Posterior vena cava (tissue), 2 donors: ENCODE measurements at places on chromosomes 7 and 10. TPM values are rescaled to one million over a fixed set of nuclear protein-coding genes. Genes with fewer than 3 reads are reported as not detected.

The MSMB gene
- total RNA-seq = not detected

The PHKG1 gene
- total RNA-seq = 3.8 TPM

The SFTPA1 gene
- total RNA-seq = 0.83 TPM

The CYREN gene
- total RNA-seq = 26.8 TPM

The CYP3A7 gene
- total RNA-seq = not detected

The PAPOLB gene
- total RNA-seq = 0.24 TPM

DNA sequence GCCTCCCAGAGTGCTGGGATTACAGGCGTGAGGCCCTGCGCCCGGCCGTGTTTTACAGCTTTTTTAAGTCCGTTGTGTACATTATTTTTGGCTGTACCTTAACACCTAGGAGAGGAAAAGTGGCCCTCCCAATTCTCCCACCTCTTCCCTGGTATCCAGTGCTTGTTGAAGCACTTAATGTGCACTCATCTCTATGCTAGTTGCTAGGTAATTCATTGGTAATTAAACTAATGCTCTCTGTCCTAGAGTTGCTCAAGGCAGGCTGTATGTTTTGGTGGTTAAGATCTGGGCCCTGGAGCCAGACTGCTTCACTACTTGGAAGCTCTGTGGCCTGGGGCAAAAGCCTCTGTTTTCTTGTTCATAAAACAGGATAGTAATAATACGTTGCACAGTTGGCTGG lies 19.6 kb downstream of the AVPI1 start:
- DNase-seq = no peak

DNA sequence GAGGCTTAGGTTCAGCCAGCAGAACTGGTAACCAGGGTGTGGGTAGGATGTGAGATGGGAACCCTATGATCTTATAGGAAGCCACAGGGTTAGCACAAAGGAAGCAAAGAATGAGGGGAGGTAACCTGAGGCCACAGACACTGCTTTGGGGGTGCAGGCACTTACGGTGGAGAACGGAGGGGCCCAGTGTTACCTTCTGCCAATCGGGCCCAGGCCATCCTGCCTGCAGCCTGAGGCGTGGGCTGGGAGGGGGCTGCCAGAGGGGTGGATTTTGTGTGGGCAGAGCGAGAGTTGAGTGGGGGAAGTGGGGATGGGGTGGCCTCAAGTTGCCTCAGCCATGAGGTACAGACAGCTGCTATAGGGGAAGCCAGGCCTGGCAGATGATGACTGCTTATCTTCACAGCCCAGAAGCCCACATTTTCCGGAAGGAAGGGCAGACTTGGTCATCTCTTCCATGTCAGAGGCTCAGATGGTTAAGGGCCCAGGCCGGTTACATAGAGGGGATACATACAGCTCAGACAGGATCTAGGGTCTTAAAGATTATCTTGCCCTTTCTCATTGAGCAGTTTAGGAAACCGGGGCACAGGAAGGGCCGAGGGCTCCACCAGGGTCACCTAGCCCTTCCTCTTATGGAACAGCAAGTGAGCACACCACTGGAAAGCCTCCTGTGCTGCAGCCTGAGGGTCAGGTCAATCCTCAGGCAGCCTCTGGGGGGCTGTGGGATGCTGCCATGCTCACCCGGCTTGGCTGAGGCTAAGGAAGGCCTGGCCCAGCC lies 24.4 kb upstream of the VSIR start:
- DNase-seq = no peak

DNA sequence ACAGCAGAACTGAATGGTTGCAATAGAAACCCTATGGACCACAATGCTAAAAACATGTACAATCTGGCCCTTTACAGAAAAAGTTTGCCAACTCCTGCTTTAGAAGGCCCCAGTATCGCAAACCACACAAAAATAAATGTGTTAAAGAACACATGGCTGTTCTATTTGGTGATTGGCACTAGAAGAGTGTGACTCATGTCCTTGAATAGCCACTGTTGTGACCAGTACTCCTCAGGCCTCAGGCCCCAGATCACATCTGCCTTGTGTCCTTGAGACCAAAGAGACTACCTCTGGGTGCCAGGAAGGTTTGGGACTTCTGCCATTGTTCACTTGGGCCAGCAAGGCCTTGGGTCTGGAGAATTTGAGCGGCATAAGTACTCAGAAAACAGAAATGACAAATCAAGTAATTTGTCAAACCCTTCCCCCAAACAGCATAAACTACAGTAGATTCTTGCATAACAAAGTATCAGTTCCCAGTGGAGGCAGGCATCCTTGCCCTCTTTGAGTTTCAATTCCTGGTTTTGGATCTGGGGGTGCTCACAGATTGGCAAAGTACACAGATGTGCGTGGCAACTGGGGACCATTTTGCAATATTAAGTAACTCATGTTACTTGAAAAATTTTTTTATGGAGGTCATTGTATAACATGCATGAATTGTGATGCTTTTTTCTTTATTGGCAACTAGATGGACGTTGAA lies 50.2 kb downstream of the MTURN start:
- DNase-seq = no peak

DNA sequence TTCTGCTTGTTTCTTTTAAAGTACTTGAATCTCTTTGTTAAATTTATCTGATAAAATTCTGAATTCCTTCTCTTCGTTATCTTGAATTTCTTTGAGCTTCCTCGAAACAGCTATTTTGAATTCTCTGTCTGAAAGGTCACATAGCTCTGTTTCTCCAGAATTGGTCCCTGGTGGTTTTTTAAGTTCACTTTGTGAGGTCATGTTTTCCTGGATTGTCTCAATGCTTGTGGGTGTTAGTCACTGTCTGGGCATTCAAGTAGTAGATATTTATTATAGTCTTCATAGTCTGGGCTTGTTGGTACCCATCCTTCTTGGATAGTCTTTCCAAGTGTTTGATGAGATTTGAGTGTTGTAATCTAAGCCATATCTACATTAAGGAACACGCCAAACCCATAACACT lies 1060.6 kb downstream of the LRMDA start:
- no peak for DNase-seq

DNA sequence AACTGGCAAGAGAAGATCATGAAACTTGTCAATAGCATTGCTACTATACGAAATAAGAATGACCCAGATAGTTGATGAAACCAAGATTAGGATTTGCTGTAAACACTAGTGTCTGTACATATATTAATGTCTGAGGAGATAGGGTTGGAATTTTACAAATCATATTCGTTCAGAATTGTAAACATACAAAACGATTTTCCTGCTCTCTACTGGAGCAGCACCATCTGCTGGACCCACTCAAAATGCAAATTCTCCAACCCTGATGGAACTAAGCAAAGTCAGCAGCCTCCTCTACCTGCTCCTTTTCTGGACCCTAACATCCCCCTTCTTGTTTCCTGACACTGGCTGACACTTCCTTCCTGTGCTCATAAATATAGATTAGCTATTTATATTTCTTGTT lies 29.4 kb upstream of the SGMS1 start:
- DNase-seq = no peak

GRCh38 chr7:151679071-151679708 lies 159.5 kb upstream of the RHEB start:
- peak; percentile 77 for DNase-seq

GRCh38 chr7:159119026-159119741 lies 25.5 kb downstream of the VIPR2 start:
- DNase-seq = peak; percentile 63

DNA sequence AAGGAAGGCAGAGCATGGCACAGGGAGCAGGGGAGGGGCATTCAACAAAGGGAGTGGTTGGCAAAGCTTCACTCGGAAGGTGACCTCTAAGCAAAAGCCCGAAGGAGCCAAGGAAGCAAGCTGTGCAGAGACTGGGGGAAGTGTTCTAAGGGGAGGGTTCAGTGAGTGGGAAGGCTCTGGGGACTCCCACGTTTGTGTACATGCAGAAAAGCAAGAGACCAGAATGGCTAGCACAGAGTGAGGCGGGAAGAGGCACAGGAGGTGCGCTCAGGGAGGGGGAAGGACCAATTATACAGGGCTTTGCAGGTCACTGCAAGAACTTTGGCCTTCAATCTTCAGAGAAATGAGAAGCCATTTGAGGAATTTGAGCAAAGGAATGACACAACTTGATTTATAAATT lies 7.4 kb downstream of the ARHGAP21 start:
- DNase-seq = peak; percentile 58

DNA sequence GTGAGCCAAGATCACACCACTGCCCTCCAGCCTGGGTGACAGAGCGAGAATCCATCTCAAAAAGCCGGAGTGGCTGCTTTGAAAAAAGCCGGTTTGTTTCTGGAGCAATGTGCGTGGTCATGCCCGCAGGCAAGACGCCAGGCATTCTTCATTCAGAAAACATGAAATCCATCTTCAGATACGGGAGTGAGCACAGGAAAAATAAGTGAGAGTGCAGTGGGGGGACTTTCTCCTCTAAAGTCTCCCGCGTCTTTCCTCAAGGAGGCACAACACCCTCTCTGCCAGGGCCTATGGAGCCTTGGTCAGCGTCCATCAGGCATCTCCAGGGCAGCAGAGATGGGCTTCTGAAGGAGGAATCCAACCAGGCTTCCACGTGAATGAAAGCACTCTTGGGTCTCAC lies 62.3 kb upstream of the DGKI start:
- DNase-seq = peak; percentile 86

DNA sequence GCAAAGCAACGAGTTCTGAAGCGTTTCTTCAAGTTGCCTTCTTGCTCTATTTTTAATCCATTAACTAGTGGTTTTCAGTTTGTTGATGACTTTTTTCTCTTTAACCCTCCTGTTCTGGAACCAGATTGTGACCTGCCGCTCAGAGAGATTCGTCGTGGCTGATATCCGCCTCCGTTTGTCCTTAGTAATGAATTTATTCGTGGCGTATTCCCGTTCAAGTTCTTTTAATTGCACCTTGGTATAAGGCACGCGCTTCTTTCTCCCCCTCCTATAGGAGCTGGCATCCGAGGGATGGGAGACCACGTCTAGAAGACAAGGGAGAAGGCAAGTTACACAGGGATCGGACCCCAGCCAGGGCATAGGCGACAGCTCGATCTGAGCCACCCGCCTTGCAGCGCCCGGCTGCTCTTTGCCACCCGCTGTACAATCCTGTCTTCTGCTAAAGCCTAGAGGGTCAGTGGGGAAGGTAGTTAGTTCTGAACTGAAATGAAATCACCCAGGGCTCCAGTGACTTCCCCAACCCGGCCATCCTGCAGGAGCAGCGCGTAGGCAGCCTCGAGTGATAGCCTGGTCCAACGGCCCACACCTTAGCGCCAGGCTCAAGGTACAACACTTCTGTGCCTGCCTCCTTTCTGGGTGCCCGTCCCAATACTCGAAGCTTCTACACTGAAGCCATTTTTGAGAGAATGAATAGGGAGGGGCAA lies 1.6 kb downstream of the HOXA13 start:
- DNase-seq = peak; percentile 68

DNA sequence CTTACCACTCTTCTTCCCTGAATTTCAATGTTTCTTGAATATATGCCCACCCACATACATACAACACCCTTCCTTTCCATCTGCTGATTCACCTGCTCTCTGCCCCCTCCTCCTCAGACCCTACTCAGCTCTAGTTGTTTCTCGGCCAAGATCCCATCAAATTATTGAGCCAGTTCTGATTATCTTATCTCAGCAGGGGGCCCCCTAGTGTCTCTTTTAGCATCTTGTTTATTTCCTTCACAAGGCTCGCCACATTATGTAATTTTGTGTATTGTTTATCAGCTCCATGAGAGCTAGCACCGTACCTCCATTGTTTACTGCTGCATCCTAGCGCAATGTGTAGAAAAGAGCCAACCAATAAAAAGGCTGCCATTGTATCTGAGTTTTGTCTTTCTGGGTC lies 71.9 kb downstream of the FAM13C start:
- no peak for DNase-seq

DNA sequence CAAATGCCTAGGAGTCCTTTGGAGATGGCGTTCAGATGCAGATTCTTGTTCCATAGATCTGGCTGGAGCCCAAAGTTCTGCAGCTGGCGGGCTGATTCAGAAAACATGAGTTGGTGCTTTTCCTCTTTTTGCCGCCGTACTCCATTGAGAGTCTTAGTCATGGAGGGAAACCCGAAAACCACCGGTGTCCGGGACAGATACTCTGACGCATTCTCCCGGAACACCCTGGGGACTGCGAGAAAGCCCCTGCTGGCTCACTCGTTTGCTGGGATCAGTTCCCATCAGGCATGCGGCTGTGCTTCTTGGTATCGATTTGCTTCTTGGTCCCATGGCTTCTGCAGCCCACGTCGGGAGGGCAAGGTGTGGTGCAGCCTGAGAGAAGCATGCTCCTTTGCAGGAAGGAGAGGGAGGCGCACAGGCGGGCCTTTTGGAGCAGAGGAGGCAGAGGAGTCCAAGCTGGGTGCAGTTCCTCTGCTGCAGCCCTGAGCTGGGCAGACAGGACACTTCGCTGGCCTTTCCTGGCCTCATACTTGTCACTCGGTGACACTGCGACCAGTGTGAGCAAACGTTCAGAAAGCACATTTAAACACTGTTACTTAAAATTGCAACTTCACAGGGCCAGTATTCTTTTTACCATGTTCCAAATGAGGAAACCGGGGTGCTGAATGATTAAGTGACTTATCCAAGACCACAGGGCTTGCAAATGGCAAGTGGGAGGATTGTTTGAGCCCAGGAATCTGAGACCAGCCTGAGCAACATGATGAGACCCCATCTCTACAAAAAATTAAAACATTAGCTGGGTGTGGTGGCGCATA lies 30.6 kb upstream of the PFKFB3 start:
- DNase-seq = peak; percentile 91

DNA sequence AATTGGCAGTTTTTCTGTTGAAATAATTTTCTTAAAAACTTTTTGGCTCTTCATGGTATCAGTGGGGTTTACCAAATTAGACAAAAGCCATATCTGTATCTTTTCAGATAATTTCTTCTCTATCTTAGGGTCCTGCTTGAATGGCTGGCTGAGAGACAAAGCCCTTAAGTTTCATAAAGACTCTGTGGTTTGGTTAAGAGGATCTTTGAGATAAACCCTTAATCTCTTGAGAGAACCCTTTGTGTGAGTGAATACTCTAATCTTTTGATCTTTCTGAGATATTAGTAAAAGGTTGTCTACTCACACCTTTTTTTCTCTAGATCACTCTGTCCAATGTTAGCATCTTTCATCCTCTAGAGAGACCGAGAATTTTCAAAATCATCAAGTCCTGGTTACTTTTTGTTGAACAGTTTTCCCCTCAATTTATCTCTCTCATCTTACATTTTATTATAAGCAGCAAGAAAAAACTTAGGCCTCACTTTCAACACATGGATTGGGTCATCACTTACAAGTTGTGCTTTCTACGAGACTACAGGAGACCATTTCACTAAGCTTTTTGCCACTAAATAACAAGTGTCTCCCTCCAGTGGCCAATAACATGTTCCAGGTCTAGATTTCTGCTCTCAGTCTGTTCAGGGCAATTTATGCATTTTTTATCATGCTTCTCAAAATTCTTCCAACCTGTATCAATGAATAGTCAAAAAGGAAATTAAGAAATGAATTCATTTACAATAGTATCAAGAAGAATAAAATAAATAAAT lies 28.4 kb downstream of the DNAJC9 start:
- DNase-seq = no peak
